ENCODE measurements at places on chromosomes 1 and 21.

GRCh38 chr1:224622831-224623230 is 6.7 kb downstream of the CNIH3 start:
- DNase-seq, result no peak

GRCh38 chr1:3650248-3651025 is 534 bp upstream of the WRAP73 start:
- DNase-seq, result no peak

DNA sequence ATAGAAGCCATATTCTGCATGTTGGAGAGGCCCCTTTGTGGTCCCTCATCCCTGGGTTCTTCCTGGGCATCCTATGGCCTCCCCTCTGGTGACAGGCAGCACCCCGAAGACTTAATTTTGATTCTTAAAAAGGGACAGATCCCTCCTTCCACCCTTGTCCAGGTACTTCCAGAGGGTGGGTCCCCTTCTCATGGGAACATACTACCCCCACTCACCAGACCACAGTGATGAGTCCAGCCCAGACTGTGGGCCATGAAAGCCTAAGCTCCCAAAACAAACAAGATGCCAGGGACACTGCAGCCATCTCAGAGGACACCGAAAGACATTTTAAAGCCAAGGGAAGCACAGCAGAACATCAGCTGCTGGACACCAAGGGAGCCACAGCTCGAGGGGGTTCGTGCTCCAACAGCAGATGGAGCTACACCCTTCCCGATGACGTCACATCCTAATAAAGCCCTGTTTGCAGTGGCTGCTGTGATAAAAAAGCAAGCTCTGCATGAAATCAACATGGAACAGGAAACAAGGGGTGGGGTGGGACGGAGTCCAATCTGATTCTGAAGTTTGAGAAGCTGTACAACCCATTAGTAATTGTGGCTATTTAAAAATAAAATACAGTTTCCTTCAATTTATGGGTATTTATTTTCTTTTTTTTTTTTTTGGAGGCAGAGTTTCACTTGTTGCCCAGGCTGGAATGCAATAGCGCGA is 32.4 kb downstream of the GNB1 start:
- DNase-seq, result peak; percentile 88

- peak; percentile 53 for DNase-seq
These were observed 6.4 kb downstream of the LAMB3 start for GRCh38 chr1:209645574-209646452.

DNA sequence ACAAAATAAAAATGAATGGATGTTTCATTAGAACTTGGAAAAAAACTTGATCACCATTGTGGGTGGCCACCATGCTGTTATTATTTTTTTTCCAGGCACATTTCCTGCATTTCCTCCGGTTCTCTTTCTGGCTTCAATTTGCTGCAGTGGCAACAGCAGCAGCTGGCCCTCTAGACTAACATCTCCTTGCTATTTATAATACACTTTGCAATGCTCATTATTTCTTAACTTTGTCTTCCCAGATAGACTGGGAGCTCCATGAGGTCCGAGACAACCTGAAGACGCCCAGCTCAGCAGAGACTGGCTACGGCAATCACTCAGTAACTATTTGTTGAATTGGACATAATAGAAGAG is 53.4 kb upstream of the ATP5PO start:
- DNase-seq, result no peak

- no peak for DNase-seq
These were observed 2.2 kb upstream of the KANK4 start for GRCh38 chr1:62321446-62321845.

DNA sequence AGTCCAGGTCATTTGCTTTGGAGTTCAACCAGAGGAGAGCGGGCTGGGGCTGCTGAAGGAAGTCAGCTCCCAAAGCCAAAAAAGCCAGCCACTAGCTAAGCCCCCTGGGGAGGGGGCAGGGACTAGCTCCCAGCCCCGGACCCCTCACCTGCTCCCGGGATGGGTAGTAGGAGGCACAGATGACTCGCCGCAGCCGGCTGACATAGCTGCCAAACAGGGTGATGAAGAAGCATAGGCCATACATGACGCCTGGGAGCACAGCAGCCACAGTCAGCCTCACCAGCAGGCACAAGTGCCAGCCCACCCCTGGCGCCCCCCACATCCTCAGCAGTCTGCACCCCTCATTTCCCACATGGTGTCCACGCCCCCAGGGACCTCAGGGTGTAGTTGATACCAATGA is 7.4 kb downstream of the DCST2 start:
- no peak for DNase-seq

DNA sequence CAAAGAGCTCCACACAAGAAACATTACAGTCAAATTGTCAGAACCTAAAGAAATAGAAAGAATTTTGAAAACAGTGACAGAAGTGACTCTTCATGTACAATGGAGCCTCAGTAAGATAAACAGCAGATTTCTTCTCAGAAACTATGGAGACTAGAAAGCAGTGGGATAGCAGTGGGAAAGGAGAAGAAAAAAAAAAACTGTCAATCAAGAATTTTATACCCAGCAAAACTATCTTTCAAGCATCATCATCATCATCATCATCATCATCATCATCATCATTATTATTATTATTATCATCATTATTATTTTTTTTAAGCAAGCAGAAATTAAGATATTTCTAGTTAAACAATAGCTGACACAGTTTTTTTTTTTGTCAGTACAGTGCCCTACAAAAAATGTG is 24.2 kb downstream of the CEP170 start:
- DNase-seq, result no peak

GRCh38 chr21:36759348-36760083 is 60.6 kb downstream of the SIM2 start:
- no peak for DNase-seq

DNA sequence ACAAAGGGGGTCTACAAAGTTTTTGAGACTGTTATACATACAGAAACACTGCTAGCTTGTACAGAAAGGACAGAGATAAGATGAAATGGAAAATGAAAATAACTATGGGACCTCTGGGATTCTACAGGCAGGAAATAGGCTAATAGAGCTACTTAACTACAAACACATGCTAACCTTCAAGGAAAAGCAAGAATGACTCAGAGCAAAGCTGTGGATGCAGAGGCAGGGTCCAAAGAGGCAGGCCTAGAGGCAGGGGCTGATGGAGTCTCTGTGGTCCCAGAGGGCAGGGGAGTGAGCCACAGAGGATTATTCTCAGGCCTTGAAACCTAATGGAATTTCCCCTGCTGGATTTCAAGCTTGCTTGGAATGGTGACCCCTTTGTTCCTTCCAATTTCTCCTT is 18.7 kb upstream of the GOLT1A start:
- DNase-seq, result no peak

- no peak for DNase-seq
These were observed 197.8 kb downstream of the PBX1 start for GRCh38 chr1:164756741-164757140.

GRCh38 chr1:89999208-89999607 is 4.3 kb downstream of the ZNF326 start:
- DNase-seq, result no peak

- no peak for DNase-seq
These were observed 146.8 kb downstream of the COL11A1 start for GRCh38 chr1:102961549-102961948.

GRCh38 chr21:27158967-27159366 is 192.1 kb upstream of the ADAMTS5 start:
- no peak for DNase-seq

GRCh38 chr1:150083907-150084306 is 16.3 kb downstream of the VPS45 start:
- DNase-seq, result no peak

DNA sequence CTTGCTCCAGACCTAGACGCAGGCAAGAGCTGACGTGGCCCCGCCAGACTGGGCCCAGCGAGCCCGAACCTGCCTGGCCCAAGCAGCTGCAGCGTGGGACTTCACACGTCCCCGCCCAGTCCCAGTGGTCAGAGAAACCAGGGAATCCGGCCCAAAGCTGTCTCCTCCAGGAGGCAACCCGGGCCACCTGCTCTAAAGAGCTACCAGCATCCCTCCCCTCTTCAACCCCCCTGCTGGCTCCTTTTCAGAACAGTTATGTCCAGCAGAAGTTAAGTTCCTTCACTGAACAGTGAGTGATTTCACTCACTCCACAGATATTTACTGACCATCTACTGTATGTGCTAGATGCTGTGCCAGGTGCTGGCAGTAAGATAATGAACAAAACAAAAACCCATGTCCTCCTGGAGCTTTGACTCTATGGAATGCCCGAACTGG is 2.1 kb upstream of the EFNA1 start:
- no peak for DNase-seq

DNA sequence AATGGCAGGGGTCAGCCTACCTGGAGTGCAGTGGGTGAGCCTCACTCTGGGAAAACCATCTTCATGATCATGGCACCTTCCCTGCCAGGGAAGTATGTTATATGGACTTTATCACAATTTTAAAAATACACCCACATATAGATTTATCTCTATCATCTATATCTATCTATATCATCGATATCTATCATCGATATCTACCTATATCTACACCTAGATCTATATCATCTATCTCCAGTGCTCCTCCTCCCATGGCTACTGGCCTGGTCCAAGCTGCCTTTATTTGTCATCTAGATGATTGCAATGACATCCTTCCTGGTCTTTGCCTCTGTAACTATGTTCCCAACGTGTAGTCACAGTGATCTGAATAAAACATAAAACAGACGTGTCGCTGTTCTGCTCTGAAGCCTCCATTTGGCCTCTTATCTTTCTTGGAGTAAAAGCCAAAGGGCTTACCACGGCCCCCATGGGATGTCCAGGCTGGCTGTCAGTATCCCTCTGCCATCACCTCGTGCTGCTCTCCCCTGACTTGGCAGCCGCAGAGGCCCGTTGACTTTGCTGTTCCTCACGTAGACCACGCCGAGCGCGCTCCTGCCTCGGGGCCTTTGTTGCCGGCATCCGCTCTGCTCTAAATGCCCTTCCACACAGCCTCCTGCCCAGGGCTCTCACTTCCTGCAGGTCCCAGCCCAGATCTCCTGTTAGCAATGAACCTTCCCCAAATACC is 20.6 kb upstream of the KIF26B start:
- DNase-seq, result no peak

DNA sequence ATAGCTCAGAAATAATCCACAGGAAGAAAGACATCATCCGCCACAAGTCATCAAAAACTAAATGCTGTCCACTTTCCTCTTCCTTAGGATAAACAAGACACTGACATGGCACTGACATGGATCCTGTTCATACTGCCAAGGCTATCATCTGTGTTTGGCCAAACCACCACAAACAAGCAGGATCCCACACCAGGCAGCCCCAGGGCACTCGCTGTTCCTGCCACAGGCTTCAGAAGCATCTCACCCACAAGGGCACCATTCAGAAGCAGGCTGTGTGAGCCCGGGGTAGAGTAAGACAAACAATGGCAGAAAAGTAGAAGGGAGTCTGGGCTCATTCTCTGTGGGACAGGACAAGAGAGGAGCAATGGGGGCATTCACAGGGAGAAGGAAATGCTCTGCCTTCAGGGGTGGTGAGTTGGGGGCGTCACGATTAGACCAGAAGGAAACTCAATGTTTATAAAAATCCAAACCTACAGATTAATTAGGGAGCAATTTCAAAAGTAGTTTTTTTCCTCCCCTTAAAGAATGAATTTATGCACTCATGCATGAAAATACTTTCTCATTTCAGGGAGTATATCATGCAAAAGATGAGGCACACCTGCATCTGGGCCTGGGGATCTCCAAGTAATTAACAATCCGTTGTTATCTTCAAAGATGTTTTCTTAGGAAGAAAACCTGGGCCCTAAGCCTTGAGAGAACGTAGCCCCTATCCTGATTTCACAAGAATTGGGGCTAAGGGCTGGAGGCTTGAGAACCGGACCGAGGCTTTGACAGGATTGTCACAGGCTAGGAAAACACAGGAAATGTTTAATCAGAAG is 43.3 kb upstream of the ATP1A1 start:
- DNase-seq, result no peak
